ENCODE measurements at places on chromosomes 2 and 18. TPM values are rescaled to one million over a fixed set of nuclear protein-coding genes. Genes with fewer than 3 reads are reported as not detected.

Gene LNPK
- total RNA-seq = 40.6 TPM

Gene IL1A
- not detected for total RNA-seq

Gene APOB
- total RNA-seq = 0.35 TPM

Gene UGT1A4
- total RNA-seq = not detected

Gene NCKAP5
- total RNA-seq = 4.7 TPM

Gene HNMT
- total RNA-seq = 37.7 TPM

Gene SLC35F5
- total RNA-seq = 72.3 TPM

Gene CD302
- 18.1 TPM for total RNA-seq

Gene AMER3
- total RNA-seq = 0.09 TPM

Gene PARD3B
- total RNA-seq = 15.3 TPM

Gene SCYGR1
- not detected for total RNA-seq

Gene CRYGD
- not detected for total RNA-seq

Gene COL4A4
- total RNA-seq = 0.13 TPM

Gene KIAA2012
- 0.31 TPM for total RNA-seq

Gene GNAL
- 1.7 TPM for total RNA-seq

Gene TANC1
- 14.3 TPM for total RNA-seq

Gene HOXD8
- 13.9 TPM for total RNA-seq

Gene POMC
- total RNA-seq = 3.5 TPM

Gene DSG1
- not detected for total RNA-seq

Gene HYCC2
- 7.8 TPM for total RNA-seq

Gene ALPG
- not detected for total RNA-seq

Gene CNGA3
- total RNA-seq = 0.40 TPM

Data from muscle of leg (tissue), 16 donors.